ENCODE measurements at places on chromosomes 2 and 18.
A peak's percentile ranks its signal among the peaks of the same experiment; 100 is the strongest.

GRCh38 chr2:74343316-74343715 lies at the start of gene SLC4A5:
TSS of gene SLC4A5 (minus strand) at chr2:74343416. CDS start at chr2:74315023, 28,393 bp downstream.
- DNase-seq: no peak

GRCh38 chr2:8505311-8505920 lies 176.4 kb upstream of the ID2 start:
- no peak for DNase-seq

DNA sequence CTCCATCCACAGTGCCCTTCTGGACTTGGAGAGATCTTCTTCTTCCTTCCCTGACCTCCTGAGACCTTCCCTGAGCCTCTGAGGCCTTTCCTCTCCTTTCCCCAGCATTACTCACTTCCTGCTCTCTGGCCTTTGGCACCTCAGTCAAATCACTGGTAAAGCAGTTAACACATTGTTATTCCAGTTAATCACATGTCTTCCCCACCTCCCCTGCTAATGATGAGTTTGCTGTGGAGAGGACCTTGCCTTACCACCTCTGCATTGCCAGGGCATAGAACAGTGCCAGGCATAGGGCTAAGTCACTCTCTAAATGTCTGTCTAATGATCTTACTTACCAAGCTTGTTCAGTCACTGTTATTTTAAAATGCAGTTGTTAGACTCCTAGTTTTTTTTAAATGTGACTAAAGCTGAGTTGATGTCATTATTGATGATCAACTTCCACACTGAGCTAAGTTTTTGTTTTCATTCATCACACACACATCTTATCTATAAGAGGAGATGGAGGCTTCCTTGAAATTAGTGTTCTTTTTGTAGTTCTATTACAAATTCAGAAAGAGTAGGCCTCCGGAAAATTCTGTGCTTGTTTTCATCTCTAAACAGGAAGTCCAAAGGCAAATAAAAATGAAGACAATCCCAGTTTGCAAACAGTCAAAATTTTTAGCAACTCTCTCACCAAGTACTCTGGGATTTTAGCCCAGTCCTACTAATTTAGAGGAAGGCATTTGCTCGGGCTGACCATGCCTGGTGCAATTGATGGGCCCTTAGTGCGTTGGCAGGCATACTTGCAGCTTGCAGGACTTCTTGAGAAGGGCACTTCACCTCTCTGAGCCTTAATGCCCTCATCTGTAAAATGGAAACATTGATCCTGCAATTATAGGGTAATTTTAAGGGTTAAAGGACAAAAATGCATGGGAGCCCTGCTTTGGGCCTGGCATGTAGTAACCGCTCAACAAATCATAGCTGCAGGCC lies 113.7 kb upstream of the SPRED2 start:
- no peak for DNase-seq

DNA sequence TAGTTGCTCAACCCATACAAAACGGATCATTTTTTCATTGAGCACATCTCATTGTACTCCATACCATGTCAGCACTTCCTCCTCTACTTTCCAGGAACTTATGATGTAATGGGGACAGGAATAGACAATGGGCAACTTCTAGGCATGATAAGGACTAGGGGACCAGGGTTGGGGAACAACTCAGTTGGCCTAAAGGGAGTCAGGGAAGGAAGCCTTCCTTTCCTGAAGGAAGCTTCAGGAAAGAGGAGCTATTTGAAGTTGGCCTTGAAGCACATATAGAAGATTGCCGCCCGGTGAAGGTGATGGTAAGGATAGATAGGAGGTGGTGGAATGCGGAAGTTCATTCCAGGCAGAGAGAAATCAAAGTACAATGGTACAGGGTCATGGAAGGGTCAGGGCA lies 283.9 kb downstream of the SLC8A1 start:
- no peak for DNase-seq

DNA sequence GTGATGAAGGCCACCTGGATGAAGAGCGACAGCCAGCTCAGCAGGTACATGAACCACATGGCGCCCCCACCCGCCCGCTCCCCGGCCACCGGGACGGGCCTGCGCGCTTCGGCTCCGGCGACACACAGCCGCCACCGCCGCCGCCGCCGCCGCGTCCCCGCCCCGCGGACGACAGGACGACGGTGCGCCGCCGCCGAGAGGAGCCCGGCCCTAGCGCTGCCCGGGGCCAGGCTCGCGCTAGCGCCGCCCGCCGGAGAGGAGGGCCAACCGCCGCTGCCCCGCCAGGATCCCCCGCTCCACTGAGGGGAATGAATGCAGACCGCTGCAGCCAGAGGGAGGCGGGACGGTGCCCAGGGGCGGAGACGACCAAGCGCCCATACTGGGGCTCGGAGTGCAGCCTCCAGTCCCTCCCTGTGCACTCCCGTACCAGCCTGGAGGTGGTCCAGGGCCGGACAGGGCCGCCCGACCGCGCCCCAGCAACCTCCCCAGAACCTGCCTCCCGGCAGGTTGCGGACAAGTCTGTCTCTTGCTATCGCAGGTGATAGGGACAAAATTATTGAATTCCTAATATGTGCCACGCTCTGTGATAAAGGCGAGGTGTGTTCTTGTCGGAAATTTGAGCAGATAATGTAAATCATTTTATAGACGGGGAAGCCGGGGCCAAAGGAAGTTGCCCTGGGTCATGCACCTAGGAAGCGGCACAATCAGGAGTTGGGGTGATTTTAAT lies at the start of gene TEX261:
TSS of gene TEX261 (minus strand) at position 175 of the 727 bp plus-strand sequence. CDS start at position 59, 116 bp downstream.
- peak; percentile 89 for DNase-seq

DNA sequence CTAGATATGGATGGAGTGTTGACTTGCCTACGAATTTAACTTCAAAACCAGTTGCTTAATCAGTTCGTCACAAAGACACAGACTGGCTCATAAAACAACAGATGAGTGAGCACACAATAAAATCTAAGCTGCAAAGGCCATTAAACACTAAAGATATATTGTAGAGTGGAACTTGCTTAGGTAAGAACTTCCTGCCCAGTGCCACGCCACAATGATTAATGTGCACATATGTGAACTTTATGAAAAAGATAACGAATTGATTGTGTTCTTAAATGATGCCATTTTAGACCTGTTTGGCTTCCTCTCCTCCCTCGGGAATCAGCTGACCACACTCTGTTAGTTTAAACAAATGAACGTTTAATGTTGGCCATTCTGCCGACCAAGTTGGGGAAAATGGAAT lies 2031.3 kb upstream of the CELF4 start:
- no peak for DNase-seq

DNA sequence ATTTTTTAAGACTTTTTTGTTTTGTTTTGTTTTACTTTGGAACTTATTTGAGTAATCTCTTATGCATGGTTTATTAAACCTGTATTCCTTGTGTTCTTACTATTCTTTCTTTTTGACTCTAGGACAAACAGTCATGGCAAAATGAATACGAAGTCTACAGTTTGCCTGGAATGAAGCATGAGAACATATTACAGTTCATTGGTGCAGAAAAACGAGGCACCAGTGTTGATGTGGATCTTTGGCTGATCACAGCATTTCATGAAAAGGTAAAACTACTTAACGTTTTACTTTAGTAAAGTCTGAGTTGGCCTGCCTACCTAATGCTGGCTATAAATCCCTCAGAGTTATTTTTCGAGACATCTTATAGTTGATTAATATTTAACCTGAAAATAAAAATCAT lies 72.3 kb downstream of the ACVR2A start:
- DNase-seq: no peak

DNA sequence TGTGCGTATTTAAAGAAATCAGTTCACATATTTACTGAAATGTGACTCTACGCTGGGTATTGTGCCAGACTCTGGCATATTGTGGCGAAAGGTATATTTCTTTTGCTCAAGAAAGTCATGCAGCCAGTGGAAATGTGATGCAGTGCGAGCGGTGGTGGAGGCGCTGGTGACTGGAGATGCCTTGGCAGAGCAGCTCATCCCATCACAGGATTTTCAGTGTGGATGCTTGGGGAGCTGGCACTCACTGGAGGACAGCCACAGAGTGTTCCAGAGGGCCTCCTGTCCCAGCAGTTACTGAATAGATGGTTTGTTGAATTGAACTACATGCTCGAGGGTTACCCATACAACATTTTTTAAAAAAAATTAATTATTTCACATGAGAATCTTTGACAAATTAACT lies 117.6 kb downstream of the ZNF407 start:
- DNase-seq: no peak

DNA sequence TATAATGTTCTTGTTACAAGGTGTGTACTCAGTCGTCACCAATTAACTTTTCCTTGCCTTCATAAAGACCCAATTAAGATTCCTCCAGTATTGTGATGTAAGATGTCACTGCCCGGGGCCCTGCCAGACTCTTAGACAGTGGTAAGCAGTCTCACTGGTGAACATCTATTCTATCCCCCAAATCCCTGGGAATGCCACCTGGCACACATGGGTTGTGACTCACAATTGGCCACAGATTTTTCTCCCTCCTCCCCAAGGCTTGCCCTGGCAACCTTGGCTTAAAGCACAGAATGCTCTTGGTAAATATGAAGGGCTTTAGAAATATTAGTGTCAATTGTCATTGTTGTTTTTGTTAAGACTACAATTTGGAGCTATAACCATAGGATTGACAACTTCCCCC lies 287.9 kb downstream of the ETAA1 start:
- DNase-seq: no peak

DNA sequence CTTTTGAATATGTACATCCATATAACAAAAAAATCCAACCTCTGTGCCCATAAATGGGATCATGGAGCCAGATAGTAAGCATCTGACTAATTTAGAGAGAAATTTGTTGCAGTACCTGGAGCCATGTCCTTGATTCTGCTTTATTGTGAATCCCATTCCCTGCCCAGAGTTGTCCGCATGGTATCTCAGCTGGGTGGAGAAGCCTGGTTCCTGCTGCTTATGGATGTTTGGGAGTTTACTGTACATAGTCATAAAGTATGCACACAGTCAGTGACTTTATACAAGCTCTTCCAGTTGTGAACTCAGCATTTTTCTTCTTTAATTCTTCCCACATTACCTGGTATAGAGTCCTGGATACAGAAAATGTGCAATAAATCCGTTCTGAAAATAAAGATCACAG lies 346.0 kb downstream of the FIGN start:
- DNase-seq: no peak

DNA sequence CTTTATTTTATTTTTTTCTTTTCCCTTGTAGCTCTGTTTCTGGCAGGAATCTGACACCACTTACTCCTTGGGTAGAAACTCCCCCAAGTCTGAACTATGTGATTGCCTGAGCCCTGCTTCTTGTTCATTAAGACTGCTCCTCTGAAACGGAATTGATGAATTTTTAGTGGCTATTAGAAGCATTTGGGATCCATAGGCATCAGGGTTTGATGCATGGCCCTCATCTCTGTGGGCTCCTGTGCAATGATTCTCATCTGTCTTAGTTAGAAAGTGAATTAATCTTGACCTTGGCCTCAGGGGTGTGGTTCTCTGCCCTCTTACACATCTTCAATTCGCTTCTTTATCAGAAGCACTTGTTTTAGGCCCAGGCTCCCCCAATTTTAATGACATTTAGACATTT lies 31.0 kb upstream of the DARS1 start:
- no peak for DNase-seq

- no peak for DNase-seq
Observed at GRCh38 chr18:59454909-59455727, 96.1 kb upstream of the LMAN1 start.

GRCh38 chr18:26432651-26433424 lies 115.5 kb downstream of the KCTD1 start:
- no peak for DNase-seq

- DNase-seq: peak; percentile 17
Observed at GRCh38 chr18:12921178-12921577, 26.6 kb upstream of the SEH1L start.

GRCh38 chr2:167471734-167472133 lies 583.5 kb downstream of the XIRP2 start:
- DNase-seq: no peak

DNA sequence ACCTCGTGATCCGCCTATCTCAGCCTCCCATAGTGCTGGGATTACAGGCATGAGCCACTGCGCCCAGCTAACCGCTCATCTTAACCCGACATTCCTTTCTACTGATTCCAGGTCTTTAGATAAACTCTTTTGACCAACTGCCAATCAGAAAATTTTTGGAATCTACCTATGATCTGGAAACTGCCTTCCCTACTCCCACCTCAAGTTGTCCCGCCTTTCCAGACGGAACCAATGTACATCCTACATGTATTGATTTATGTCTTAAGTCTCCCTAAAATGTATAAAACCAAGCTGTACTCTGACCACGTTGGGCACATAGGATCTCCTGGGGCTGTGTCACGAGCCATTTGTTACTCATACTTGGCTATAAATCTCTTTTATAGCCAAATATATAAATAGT lies 3.2 kb upstream of the NEU2 start:
- DNase-seq: no peak

DNA sequence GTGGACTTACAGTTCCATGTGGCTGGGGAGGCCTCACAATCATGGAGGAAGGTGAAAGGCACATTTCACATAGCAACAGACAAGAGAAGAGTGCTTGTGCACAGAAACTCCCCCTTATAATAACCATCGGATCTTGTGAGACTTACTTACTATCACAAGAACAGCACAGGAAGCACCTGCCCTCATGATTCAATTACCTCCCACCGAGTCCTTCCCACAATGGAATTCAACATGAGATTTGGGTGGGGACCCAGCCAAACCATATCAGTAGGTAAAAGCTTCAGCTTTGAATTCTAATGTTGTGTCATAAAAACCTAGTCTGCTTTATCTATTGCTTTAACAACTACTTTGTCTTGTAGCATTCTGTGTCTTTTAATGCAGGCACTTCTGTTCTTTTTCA lies 140.4 kb upstream of the PIK3C3 start:
- no peak for DNase-seq

DNA sequence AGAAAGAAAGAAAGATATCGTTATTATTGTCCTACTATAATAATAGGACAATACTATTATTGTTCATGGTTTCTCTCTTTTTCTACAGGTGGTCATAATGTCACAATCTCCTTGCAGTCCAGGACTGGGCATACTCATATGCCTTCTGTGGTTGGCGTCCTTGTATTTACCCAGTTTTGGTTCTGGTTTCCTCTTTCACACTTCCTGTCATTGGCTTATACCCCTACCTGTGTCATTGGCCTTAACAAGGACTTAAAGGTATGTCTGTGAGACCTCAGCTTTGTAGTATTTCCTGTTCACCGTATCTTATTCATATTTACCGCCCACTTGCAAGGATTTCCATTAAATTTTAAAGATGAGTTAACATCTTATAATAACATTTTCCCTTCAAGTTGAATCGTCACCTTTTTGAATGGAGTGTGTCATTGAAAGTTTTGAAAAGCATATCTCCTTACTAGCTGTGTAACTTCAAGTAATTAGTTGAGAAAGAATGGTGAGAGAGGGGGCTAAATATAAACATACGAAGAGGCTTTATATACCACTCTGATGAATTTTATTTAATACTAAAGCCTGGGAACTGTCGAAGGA lies 36.5 kb upstream of the HTR2B start:
- DNase-seq: no peak
